ENCODE measurements at places on chromosomes 11 and 22.

DNA sequence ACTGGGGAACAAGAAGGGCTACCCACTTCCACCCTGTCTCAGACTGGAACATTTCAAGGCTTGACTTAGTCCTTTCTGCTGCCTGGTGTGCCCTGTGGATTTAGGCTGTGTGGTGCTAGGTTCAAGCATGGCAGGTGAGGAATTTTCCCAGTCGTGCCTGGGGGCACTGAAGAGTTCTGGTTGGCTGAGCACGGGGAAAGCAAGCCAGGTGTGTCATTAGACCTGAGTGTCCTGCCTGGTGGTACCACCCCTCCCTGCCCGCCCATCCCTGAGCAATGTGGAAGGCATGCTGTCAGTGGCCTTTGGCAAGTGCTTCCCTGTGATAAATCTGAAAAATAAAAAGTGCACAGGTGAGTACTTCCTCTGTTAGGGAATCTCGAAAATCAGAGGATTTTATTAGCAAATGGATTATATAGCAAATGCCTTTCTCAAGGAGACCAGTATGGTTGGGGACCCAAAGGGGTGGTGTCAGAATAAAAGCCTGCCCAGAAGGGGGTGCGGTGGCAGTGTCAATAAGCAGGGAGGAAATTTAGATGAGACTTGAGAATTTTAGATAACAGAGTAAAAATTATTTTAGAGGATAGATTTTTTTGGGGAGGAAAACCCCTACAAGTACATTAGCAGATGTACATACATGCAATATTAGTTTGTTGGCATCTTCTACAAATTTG lies 22.8 kb downstream of the TEAD1 start:
- DNase-seq, result no peak

DNA sequence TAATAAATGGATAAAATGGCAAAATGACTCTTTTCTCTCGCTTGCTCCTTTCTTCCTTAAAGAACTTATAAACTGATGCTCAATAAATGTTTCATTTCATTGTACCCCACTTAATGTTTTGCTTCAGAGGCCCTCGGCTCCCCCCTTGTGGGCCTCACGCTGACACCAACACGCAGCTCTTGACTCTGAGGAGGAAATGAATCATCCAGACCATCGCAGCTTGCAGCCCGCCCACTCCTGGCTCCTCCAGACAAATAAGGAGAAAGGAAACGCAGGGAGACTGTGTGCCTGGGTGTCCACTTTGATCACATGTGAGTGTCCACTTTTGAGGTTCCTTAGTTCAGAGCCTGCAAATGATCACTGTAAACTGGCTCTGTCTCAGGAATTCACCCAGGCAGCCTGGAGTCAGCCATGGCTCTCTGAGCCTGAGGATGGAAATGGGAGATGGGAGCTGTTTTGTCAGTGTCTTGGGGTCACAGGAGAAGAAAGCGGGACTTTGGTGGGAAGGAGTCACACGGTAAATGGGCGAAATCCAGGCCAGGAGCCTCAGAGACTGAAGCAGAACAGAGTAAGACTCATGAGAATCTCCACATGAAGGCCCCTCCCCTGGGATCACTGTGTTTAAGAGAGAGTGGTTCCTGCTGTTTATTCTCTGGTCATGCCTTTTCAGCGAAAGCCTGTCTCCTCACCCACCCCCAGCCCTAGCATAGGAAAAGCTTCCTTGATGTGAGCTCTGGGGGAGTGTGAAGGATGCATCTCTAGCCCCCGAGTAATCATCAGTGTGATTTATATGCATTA lies 96.5 kb downstream of the CWC15 start:
- peak; percentile 89 for DNase-seq

GRCh38 chr22:22030493-22031182 lies 48.1 kb upstream of the TOP3B start:
- DNase-seq, result no peak

DNA sequence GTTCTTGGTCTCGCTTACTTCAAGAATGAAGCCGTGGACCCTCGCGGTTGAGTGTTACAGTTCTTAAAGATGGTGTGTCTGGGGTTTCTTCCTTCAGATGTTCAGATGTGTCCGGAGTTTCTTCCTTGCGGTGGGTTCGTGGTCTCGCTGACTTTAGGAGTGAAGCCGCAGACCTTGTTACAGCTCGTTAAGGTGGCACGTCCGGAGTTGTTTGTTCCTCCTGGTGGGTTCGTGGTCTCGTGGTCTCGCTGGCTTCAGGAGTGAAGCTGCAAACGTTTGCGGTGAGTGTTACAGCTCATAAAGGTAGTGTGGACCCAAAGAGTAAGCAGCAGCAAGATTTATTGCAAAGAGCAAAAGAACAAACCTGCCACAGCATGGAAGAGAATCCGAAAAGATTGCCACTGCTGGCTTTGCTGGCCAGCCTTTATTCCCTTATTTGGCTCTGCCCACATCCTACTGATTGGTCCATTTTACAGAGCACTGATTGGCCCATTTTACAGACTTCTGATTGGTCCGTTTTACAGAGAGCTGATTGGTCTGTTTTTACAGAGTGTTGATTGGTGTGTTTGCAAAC lies 27.1 kb upstream of the NXPE2 start:
- DNase-seq, result no peak

- DNase-seq, result no peak
Measured at GRCh38 chr11:105799263-105799662, 189.4 kb downstream of the GRIA4 start.

DNA sequence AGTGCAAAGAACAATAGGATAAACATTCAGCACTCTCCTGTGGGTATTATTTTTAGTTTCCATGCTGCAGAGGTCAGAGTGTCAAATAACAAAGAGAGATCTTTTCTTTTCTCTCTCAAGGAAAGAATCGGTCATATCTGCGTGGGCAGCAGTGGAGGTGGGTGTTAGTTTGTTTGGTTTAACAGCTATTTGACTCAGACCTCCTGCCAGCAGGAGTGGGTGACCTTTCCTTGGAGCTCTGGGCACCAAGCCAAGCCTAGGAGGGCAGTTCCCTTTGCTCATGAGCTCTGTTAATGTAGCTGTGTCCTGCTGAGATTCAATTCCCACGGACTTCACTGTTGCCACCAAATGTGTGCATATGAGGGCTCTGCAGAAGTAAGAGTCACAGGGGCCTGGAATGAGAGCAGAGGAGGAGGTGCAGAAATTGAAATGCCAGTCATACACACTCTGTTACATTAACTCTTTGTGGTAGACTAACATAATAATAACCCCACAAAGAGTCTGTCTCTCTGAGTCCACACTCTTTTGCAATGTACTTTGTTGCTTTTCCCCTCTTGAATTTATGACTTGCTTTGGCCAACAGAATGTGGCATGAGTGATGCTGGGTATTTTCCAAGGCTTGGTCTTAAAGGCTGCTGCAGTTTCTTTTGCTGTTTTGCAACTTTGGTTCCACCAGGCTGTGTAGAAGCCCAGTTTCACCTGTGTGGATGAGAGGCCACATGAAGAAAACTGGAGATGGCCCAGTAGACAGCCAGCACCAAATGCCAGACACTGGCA lies 76.0 kb upstream of the GRK3 start:
- peak; percentile 11 for DNase-seq

- DNase-seq, result no peak
Measured at GRCh38 chr11:70139785-70140410, 61.8 kb downstream of the ANO1 start.

DNA sequence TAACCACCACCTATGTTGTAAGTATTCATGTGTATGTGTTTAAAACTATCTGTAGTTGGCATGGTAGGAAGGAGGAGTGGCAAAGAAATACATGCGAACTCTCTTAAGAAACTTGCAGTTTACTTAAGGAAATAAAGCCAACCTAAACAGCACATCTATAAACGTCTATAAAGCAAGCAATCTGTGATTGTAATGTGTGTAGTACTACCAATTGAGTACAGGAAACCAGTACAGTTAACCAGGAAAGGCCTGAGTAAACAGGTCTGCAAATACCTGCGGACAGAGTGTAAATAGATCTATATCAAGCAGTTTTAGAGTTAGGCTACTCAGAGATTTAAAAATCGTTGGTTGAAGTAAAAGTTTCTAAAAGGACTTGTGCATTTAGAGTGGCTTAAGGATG lies 59.5 kb upstream of the AMOTL1 start:
- no peak for DNase-seq

DNA sequence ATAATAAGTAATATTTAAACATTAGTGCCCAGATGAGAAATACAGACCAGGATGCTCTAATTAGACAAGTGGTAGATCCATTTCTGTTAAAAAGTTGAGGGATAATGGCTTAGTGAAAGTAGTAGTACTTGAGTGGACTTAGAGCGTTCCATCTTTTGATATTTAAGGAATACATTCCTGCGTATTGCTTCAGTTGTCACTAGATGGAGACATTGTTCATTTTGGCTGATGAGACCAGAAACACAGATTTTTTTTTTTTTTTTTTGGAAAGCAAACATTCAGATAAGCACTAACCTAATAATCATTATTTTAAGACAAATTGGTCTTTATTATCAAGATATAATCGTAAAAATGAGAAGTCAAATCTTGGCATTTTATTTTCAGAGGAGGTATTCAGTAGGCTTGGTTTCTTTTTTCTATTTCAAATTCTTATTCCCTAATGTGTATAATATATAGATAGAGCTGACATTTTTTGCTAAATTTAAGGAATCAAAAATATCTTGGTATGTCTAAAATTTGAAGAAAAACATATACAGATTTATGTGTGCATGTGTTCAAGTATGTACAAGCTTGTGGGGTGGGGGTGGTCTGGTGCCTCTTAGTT lies 92.9 kb downstream of the DYNC2H1 start:
- DNase-seq, result no peak

- no peak for DNase-seq
Measured at GRCh38 chr11:82326853-82327252, 406.8 kb downstream of the FAM181B start.
